Hair follicle dermal papilla cell (primary cell): ENCODE measurements at places on chromosomes 2 and 18. TPM values are rescaled to one million over a fixed set of nuclear protein-coding genes. Genes with fewer than 3 reads are reported as not detected.

ANKRD30B gene
- total RNA-seq = 0.24 TPM in 1 of 2 replicates, not detected in the other

HOXD9 gene
- 8.4 and 8.9 TPM in 2 replicates for total RNA-seq

IL36RN gene
- not detected in 2 replicates for total RNA-seq

FARP2 gene
- 70.1 and 123 TPM in 2 replicates for total RNA-seq

MTCL1 gene
- total RNA-seq = 197 and 305 TPM in 2 replicates

TDRD15 gene
- not detected in 2 replicates for total RNA-seq

SLC5A7 gene
- not detected in 2 replicates for total RNA-seq
